ENCODE measurements at places on chromosomes 6 and 20. TPM values are rescaled to one million over a fixed set of nuclear protein-coding genes. Genes with fewer than 3 reads are reported as not detected.

GRCh38 chr6:45185403-45186251, 142.5 kb upstream of the RUNX2 start:
- no peak for DNase-seq
- H3K27ac ChIP-seq = no peak overlapping the region
- H3K36me3 ChIP-seq = no peaks in the 10 kb centered on the region
- no peaks in the 10 kb centered on the region for H3K27me3 ChIP-seq
- H3K4me1 ChIP-seq = no peaks in the 10 kb centered on the region

DNA sequence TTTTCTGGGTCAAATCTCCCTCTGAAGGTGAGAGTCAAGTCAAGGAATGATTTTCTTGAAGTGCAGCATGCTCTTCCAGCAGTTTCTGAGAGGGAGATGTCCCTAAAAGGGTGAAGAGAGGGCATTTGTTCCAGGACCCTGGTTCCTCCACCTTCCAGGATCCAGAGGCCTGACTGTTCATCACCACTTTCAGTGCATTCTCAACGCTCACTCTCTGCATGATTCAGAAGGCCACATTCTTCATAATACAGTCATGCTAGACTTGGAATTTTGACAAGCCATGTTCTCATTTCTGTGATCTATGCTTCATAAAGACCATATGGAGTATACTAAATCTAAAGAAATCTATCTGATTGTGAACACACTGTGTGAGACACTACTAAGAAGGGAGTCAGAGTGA, 85.1 kb downstream of the PDE7B start:
- H3K27ac ChIP-seq = no peak overlapping the region
- H3K36me3 ChIP-seq = no peaks in the 10 kb centered on the region
- no peak overlapping the region for H3K4me3 ChIP-seq

- no peak overlapping the region for H3K4me3 ChIP-seq
- no peaks in the 10 kb centered on the region for H3K36me3 ChIP-seq
- H3K27ac ChIP-seq = no peak overlapping the region
- DNase-seq = no peak
- no peaks in the 10 kb centered on the region for H3K4me1 ChIP-seq
These were observed 256.6 kb downstream of the RFPL4B start for GRCh38 chr6:112603726-112604125.

DNA sequence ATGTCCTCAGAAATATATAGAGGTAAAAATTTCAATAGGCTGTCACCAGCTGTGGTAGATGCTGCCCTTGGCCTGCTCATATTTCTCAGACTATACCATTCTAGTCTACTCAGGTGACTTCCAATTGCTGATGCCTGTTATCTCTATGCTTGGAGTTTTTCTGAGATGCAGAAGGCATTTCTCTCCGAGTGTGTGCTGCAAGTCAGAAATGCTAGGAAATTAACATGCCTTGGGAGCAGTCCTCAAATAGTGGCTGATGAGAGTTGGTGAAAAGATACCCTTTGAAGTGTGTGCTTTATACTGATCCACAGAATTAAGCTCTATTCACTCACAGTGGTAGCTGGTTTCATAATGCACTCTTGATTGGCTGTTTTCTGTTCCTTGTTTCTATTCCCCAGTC, 43.2 kb upstream of the PKIB start:
- H3K4me1 ChIP-seq = no peaks in the 10 kb centered on the region
- H3K27ac ChIP-seq = no peak overlapping the region
- H3K27me3 ChIP-seq = no peaks in the 10 kb centered on the region
- no peak for DNase-seq
- H3K36me3 ChIP-seq = no peaks in the 10 kb centered on the region

- no peak overlapping the region for H3K4me3 ChIP-seq
- no peak for DNase-seq
- H3K4me1 ChIP-seq = no peaks in the 10 kb centered on the region
- no peak overlapping the region for H3K27ac ChIP-seq
- no peaks in the 10 kb centered on the region for H3K36me3 ChIP-seq
These were observed 76.8 kb downstream of the BMP6 start for GRCh38 chr6:7802662-7803061.

DNA sequence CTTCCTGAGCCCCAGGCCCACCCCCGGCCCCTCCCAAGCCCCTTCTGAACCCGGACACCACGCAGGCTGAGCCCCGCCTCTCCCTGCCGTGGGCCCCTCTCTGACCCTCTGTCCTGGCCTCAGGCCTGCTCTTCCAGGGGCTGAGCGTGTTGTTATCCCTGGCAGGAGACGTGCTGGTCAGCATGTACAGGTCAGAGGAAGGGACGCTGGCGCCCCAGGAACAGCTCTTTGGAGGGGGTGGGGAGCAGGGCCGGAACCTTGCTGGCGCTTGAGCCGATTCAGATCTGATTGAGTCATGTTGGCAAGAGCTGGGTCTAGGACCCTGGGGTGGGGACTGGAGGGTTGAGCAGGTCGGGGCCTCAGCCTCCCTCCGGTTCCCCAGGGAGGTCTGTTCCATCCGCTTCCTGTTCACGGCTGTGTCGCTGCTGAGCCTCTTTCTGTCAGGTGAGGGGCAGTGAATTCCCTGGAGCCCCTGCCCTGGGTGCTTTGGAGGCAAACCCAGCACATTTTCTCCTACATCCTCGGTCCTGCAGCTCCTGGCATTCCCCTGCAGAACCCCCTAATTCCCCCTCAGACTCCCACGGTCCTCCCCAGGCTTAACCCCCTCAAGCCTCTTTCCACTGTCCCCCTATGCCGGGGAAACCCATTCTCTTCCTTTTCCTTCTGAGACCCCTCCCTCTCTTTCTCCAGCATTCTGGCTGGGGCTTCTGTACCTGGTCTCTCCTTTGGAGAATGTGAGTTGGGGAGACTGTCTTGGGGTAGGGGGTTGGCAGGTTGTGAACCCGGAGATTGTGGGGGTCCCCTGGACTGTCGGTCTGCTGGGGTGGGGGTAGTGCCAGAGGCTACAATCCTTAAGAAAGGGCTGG, 2.0 kb downstream of the SPAG4 start:
- peak overlapping the region; percentile 58 for H3K4me3 ChIP-seq
- H3K4me1 ChIP-seq = peaks cover 24% of the 10 kb centered on the region
- H3K27ac ChIP-seq = peak overlapping the region; percentile 83
- no peaks in the 10 kb centered on the region for H3K27me3 ChIP-seq

DNA sequence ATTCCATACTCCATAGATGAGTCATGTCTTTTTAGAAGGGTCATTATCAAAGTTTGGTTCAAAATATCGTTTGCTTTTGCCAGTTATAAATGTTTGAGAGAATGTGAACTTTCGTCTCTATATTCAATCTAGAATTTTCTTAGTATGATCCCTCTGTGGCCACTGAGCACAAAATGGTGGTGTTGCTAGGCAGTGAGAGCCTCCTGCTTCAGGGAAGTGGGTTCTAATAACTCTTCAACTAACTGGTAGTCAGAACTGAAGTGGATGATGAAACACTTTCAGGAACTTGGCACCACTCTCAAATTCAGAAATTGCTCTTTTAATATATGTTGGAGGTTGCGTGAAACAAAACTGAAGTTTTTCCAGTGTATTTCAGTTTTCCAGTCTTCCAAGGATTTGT, 125.0 kb upstream of the DOK5 start:
- H3K36me3 ChIP-seq = no peaks in the 10 kb centered on the region
- H3K4me1 ChIP-seq = no peaks in the 10 kb centered on the region
- no peak for DNase-seq
- no peaks in the 10 kb centered on the region for H3K27me3 ChIP-seq

DNA sequence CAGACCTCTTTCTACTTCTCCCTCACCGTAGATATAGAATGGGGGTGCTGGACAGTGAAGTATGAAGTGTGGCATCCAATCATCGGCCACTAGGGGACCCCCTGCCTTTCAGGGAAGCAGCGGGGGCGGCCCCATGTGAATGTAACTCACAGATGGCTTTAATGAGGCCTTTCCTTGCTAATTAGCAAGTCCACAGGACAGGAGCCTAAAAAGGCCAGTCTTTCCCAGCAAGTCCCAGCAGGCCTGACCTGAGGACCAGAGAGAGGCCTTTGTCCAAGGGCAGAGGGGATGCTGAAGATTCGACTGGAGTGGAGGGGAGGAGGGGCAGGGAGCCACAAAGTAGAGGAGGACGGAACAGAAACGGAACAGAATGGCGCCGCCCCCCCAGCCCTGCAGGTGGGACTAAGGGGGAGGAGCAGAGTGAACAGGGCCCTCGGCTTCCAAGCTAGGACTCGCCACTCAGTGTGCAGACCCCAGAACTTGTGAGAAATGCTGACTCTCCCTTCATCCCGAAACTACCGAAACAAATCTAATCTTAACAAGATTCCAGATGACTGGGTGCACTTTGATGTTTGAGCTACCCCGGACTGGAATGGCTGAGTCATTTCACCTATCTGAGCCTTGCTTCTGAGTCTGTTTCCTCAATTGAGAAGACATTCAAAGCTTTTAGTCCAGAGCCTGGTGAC, 5.8 kb downstream of the C6orf132 start:
- H3K4me3 ChIP-seq = no peak overlapping the region
- no peaks in the 10 kb centered on the region for H3K4me1 ChIP-seq
- H3K27ac ChIP-seq = no peak overlapping the region
- no peak for DNase-seq

- no peak for DNase-seq
- no peaks in the 10 kb centered on the region for H3K27me3 ChIP-seq
- H3K4me3 ChIP-seq = no peak overlapping the region
- no peaks in the 10 kb centered on the region for H3K36me3 ChIP-seq
These were observed 144.2 kb downstream of the TBXT start for GRCh38 chr6:166023273-166023989.

DNA sequence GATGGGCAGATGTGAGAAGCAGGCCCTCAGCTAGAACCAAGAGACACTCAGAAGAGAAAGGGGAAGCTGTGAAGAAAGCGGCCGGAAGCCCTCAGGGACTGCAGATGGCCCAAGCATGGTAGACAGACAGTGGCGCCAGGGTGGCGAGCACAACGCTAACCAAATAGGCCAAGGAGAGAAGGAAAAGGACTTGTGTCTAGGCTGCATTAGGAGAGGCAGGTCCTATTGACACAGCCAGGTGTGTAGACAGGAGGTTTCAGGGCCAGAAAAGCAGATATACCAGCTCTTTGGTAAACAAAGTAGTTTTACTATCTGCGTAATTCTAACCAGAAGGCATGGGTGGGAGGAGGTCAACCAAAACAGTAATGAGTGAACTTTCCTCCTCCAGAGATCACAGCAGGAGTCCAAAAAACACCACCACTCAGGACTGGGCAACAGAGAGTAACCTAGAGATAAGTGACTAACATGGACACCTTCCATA, 15.8 kb upstream of the MAP7 start:
- H3K4me3 ChIP-seq = no peak overlapping the region
- H3K27ac ChIP-seq = no peak overlapping the region
- DNase-seq = no peak
- peaks cover 5% of the 10 kb centered on the region for H3K36me3 ChIP-seq
- peaks cover 17% of the 10 kb centered on the region for H3K4me1 ChIP-seq
- no peaks in the 10 kb centered on the region for H3K27me3 ChIP-seq

GRCh38 chr6:148037496-148037895, 305.1 kb upstream of the SASH1 start:
- no peaks in the 10 kb centered on the region for H3K36me3 ChIP-seq
- no peak overlapping the region for H3K4me3 ChIP-seq

DNA sequence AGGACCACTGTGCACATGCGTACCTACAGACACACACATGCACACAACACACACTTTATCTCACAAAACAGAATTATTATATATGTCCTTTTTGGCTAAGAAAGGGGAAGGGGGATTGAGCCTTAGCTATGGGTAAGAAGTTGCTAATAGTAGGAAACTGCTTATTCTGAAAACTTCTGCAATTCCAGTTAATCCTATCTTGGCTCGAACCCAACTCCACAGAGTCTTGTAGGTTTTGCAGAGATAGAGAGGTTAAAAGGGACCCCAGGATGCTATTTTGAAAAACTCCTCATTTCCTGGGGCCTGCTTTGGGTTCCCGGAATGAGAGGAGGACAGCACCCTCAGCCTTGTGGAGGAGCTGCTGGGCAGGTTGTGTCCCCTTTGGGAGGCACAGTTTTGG, 233.8 kb downstream of the CLIC5 start:
- H3K36me3 ChIP-seq = no peaks in the 10 kb centered on the region
- no peaks in the 10 kb centered on the region for H3K4me1 ChIP-seq
- H3K4me3 ChIP-seq = no peak overlapping the region

DNA sequence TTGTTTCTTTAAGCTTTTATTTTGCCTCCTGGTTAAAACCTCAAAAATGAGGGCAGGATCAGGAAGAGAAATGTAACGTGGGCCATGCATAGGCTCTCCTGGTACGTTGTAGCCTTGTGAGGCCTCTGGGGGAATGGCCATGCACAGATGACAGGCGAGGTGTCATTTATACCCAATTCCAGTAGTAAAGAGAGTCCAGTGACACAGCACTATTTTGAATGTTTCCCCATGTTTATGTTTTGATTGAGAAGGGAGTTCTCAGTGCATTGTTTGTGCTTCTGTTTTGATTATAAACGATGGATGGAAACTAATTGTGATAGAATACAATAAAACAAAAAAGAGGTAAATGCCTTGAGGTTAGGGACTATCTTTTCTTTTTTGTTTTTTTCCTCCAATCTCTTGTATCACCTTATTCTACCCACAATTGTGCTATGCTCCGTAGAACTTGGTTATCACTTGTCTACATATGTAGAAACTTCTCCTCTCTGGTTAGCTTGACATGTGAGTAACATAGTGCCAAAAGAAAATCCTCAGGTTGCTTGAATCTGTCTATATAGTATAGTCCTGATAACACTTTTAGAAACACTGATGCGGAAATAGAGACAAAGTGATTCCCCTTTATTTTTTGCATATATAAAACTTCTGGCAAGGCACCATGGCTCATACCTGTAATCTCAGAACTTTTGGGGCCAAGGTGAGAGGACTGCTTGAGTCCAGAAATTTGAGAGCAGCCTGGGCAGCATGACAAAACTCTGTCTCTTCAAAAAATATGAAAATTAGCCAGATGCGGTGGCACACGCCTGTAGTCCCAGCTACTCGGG, 6.9 kb upstream of the SMIM28 start:
- no peak overlapping the region for H3K4me3 ChIP-seq
- H3K4me1 ChIP-seq = no peaks in the 10 kb centered on the region
- no peak overlapping the region for H3K27ac ChIP-seq
- no peaks in the 10 kb centered on the region for H3K36me3 ChIP-seq

GRCh38 chr6:12528136-12528535, 188.4 kb upstream of the PHACTR1 start:
- H3K4me3 ChIP-seq = no peak overlapping the region
- H3K27me3 ChIP-seq = no peaks in the 10 kb centered on the region

DNA sequence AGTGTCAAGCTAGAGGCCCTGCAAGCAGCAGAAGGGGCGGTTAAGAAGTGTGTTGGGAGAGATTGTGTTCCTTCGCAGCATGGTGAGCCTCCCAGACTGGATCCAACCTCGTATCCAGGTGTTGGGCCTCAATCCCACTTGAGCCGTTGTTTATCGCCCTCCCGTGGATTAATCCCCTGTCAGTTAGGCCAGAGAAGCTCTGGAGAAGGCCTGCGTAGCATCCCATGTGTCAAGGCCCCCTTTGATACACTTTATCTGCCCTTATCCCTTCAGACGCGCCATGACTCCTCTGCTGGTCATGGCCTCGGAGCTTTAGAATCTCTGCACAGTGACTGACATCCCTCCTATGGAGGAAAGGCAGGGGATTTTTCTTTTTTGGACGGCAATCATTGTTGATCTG, 181.0 kb downstream of the ZFP64 start:
- H3K36me3 ChIP-seq = no peaks in the 10 kb centered on the region
- DNase-seq = no peak
- no peak overlapping the region for H3K27ac ChIP-seq
- H3K27me3 ChIP-seq = no peaks in the 10 kb centered on the region
- peaks cover 3% of the 10 kb centered on the region for H3K4me1 ChIP-seq
- no peak overlapping the region for H3K4me3 ChIP-seq

GRCh38 chr20:48875914-48876240, 45.6 kb upstream of the ARFGEF2 start:
- H3K4me1 ChIP-seq = no peaks in the 10 kb centered on the region
- H3K36me3 ChIP-seq = no peaks in the 10 kb centered on the region
- H3K27ac ChIP-seq = no peak overlapping the region
- DNase-seq = no peak

SPTLC3 gene
- total RNA-seq = 9.8 TPM

ELOVL4 gene
- total RNA-seq = 9.1 TPM
